ENCODE measurements at places on chromosomes 6 and 20.

DNA sequence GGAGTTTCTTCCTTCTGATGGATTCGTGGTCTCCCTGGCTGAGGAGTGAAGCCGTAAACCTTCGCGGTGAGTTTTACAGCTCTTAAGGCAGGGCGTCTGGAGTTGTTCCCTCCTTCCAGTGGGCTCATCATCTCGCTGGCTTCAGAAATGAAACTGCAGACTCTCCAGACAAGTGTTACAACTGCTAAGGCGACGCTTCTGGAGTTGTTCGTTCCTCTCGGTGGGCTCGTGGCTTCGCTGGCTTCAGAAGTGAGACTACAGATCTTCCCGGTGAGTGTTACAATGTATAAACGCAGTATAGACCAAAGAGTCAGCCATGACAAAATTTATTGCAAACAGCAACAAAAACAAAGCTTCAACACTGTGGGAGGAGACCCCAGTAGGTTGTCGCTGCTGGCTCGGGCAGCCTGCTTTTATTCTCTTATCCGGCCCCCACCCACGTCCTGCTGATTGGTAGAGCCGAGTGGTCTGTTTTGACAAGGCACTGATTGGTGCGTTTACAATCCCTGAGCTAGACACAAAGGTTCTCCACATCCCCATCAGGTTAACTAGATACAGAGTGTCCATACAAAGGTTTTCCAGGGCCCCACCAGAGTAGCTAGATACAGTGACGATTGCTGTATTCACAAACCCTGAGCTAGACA, 113.2 kb downstream of the GPX5 start:
- DNase-seq = no peak

GRCh38 chr6:161922631-161923119, 648.8 kb upstream of the AGPAT4 start:
- DNase-seq = peak; percentile 77

DNA sequence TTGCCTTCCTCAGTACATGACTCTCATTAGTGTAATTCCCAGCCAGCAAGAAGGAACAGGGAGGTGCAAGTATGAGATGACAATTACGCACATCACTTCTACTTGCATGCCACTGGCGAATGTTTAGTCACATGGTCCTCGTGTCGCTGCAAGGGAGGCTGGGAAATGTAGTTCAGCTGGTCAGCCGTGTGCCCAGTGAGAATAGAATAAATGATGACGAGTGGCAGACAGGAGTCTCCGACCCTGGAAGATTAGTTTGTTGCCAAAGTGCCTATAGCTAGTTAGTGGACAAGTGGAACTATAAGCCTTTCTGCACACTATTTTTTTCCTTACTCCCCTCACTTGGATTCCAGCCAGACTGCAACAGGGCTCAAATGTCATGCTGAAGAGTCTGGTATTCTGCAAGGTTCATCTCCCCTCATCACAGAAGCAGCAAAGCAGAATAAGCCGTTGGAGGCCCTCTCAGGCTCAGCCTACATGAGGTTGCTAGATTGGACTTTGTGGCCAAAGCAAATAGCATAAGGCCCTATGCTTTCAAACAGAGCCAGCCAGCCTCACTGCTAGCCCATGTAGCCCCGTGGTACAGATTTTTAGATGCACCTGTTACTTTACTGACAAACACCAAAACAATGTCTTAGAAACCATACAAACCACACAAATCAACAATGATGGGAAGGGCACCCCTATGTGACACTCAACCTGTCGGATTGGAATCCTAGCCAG, 9.7 kb downstream of the LINC00237 start:
- DNase-seq = peak; percentile 52

DNA sequence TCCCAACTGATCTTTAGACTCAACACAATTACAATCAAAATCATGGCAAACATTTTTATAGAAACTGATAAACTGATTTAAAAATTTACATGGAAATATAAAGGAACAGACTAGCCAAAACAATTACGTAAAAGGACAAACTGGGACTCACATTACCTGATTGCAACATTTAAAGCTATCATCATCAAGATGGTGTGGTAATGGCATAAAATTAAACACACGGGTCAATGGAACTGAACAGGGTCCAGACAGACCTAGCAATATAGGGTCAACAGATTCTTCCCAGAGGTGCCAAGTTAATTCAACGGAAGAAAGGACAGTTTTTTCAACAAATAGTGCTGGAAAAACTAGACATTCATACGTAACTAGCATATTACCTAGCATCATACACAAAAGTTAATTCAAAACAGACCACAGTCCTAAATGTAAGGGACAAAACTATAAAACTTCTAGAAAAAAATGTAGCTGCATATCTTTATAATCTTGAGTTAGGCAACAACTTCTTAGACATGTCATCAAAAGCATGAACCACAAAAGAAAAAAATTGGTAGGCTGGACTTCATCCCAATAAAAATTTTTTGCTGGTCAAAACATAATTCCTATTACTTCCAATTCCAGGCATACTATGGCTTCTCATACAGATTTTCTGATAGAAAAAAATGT, 147.4 kb upstream of the BEND6 start:
- DNase-seq = no peak

DNA sequence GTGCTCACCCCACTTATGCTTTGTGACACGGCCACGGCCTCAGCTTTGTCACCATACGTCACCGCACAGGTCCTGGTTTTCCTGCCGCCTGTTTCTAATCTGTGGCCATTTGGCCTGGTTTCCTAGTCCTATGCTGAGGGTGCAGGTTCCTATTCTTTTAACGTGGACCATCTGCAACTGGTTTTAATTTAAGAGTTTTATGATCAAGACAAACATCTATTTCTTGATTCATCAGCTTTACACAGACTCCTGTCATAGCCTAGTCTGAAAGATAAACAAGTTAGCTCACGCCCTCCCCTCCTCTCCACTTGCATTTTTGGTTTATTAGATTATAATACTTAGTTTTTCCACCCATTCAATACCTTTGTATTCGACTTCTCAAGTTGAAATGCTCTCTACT, 97.5 kb upstream of the RPS6KA2 start:
- no peak for DNase-seq

GRCh38 chr6:30102414-30102969, 10.4 kb downstream of the TRIM31 start:
- DNase-seq = no peak

DNA sequence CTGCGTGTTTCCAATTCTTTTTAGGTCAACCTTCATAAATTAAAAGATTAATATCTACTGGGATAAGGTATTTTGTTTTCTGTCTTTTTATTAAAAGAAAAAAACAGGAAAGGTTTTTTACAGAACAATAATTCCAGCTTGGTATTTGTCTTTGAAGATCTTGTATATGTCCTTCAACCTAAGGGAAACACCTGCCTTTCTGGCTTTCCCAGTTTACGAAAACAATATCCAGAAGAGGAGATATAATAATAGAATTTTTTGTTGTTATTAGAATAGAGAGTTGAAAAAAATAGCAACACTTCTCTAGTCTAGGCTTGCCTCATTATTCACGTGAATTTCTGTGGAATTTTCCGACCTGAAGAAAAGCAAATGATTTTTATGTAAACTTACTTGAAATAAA, 37.9 kb upstream of the CCN2 start:
- no peak for DNase-seq

DNA sequence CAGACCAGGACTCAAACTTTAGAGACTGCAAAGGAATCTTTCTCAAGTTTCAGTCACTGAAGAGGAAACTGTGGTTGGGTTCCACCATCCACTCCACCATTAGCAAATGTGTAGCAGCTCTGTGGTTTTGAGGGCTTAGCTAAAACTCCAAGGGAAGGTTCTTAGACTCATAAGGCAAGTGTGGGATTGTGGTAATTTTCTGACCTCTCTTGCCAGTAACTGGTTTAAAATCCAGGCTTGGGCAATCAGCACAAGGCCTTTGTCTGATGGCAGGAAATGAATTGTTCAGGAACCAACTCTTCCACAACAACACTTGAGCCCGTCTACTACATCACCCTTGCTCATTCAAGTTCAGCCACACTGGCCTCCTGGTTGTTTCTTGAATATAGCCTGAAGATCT, 68.6 kb upstream of the FBXL4 start:
- no peak for DNase-seq

DNA sequence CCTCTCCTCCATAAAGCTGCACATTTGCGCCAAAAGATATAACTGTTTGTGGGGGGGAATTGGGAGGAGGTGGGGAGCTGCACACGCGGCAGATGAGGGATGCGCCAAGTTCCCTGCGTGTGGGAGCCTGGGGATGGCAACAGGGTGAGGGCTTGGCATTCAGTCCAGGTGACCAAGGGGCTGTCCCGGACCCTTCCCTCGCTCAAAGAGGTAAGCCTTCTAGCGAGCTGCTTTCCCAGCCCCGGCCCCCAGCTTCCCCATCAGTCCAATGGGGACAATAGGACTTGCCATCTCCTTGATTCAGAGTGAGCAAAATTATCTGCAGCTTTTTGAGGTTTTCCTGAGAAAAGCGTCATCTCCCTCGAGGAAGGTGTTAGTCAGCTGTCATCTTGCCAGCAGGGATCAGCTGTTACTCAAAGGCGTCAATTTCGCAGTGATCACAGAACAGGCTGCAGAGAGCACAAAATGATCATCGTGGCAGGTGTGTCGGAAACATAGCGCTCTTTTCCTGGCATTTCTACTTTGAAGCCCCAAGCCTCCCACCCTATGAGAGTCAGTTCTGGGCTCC, 21.3 kb downstream of the ZNF831 start:
- DNase-seq = no peak

DNA sequence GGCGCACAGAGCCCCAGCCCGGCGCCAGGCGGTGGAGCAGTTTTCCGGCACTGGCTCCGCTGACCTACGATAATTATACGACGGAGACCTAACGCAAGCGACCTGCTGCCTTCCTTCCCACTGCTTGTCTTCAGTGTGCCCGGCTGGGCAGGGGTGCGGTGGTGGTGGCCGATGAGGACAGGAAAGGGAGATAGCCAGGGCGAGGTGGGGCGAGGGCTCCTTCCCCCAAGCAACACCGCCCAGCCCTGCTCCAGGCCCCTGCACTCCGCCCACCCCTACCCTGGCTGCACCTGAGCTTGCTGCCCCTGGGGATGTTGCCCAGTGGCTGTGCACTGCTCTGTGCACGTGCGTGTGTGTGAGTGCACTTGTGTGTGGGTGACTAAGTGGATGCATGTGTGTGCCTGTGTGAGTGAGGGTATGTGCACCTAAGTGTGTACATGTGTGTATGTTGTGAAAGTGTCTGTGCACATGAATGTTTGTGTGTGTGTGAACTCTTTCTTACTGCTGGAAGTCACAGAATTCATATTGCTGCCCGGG, 42.6 kb upstream of the IRF4 start:
- no peak for DNase-seq

GRCh38 chr6:3264356-3264755, 5.6 kb downstream of the PSMG4 start:
- no peak for DNase-seq

- no peak for DNase-seq
These were observed 19.0 kb upstream of the GSTA4 start for GRCh38 chr6:53014063-53014462.

DNA sequence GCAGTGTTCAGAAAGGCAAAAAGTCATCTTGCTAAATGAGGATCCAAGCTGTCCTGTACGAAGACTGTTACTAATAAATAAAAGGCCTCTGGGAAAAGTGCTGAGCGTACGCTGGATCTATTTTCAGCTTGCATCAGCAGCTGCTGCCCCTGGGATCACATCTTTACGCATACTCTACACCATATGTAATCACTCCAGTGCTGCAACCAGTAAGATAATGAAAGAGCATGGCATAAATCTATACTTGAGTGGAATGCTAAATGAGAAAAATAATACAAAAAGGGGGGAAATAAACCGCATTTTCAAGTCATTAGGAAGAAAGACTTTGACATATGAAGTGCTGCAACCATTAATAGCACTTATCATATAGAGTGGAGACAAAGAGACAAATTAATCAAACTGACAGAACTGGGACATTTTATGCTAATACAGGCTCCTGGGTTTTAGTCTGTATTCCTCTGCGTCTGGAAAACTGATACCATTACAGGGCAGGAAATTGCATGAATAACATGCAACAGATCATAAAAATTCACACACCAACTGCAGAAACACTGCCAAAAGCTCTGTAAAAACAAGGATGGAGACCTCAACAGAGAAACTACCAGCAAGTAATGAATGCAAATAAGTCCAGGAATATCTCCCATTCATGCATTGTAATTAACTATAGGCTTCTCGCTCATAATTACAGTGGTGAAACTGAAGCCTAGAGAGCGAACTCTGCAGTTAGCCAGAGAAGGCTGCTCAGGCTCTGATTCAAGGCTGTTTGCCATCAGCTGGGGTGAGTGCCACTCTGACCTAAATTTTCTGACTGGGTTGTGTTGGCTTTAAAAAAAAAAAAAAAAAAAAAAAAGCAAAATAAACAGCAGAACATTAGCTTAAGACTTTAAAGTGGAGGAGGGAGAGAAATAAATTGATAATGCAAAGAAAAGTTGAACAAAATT, 83.8 kb downstream of the GJA10 start:
- peak; percentile 81 for DNase-seq

DNA sequence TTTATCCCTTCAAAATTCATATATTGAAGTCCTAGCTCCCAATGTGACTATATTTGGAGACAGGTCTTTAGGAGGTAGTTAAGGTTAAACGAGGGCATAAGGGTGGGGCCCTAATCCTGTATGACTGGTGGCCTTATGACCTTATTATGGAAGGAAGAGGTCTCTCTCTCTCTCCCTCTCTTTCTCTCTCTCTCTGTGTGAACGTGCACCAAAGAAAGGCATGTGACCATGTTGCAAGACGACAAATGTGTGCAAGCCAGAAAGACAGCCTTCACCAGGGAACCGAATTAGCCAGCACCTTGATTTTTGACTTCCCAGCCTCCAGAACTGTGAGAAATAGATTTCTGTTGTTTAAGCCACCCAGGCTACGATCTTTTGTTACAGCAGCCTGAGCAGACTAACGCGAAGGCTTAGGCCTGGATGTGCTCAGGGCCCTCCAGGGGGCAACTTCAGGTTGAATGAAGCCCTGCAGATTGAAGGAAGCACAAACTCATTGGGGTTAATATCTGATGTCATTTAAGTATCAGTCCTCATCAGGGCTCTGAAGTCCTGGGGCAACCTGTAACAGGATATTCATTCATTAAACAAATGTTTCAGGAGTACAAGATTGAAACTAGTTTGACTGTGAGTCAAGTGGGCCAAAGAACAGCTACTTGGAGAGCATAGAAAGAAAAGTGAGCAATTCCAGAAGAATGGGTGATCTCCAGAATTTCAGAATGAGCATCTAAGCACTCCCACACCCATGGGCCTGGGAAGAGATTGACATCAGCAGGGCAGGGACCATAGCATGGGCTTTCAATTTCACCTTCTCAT, 157.4 kb upstream of the TNFAIP3 start:
- no peak for DNase-seq

DNA sequence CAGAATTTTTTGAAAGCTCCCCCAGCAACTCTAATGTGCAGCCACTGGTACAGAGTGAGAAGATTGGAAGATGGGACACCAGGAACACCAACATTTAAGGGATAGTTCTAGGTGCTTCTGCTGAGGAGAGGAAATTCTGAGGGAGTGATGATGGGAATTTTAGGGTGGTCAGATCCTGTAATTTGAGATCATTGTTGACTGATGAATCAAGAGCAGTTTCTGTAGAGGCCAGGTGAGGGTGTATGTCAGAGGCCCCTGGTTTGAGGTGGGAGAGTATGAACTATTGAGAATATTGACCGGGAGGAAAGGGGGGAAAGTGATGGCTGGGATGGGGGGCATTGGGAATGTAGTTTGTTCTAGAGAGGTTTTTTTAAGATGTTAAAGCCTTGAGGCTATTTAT, 47.2 kb downstream of the PTPRA start:
- DNase-seq = no peak
